ENCODE measurements at places on chromosomes 4 and X. TPM values are rescaled to one million over a fixed set of nuclear protein-coding genes. Genes with fewer than 3 reads are reported as not detected.

Gene NPY2R
- not detected for total RNA-seq

Gene CCKAR
- total RNA-seq, result not detected

Gene C4orf36
- total RNA-seq, result 1.3 TPM

Gene SFRP2
- total RNA-seq, result 0.06 TPM

Gene AFF1
- total RNA-seq, result 8.0 TPM

Gene TBX22
- not detected for total RNA-seq

Gene MAGEA2B
- 0.16 TPM for total RNA-seq

Gene SLC25A43
- 31.8 TPM for total RNA-seq

Gene IL13RA2
- total RNA-seq, result 0.60 TPM

Gene ZNF280C
- total RNA-seq, result 3.7 TPM

Gene CSAG2
- not detected for total RNA-seq

Gene JAKMIP1
- not detected for total RNA-seq

Gene SHOX
- total RNA-seq, result 0.02 TPM

Gene PAGE1
- total RNA-seq, result not detected

Gene FRMPD3
- 0.12 TPM for total RNA-seq
